ENCODE measurements at places on chromosomes 1 and 21. TPM values are rescaled to one million over a fixed set of nuclear protein-coding genes. Genes with fewer than 3 reads are reported as not detected.

The MDM4 gene
- total RNA-seq, result 97.3 TPM

The PPM1J gene
- 0.68 TPM for total RNA-seq

The PADI4 gene
- total RNA-seq, result not detected

The SYT14 gene
- not detected for total RNA-seq

The SPRR2G gene
- not detected for total RNA-seq

The TNFSF18 gene
- not detected for total RNA-seq

The B4GALT3 gene
- total RNA-seq, result 24.8 TPM

The GPR3 gene
- total RNA-seq, result not detected

The B3GALT5 gene
- 54.6 TPM for total RNA-seq

The RAB7B gene
- total RNA-seq, result not detected

The SYTL1 gene
- 5.2 TPM for total RNA-seq

The DMRTA2 gene
- total RNA-seq, result not detected

DNA sequence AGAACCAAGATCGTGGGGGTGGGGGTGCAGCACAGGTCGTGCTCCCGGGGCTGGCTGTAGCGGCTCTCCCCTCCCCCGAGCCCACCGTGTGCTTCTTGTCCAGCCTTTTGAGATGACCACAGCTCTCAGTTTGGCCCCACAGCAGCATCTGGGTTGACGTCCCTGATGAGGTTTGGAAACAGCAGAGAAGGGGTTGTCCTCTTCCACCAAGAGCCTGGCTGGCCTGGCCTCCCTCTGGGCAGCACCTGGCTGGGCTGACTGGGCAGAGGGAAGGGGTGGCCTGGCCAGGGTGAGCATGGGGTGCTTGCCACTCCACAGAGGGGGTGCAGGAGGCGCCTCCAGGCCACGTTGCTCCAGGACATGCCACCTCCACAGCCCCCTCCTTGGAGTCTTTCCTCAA, 61.5 kb downstream of the SKI start:
- DNase-seq, result no peak

DNA sequence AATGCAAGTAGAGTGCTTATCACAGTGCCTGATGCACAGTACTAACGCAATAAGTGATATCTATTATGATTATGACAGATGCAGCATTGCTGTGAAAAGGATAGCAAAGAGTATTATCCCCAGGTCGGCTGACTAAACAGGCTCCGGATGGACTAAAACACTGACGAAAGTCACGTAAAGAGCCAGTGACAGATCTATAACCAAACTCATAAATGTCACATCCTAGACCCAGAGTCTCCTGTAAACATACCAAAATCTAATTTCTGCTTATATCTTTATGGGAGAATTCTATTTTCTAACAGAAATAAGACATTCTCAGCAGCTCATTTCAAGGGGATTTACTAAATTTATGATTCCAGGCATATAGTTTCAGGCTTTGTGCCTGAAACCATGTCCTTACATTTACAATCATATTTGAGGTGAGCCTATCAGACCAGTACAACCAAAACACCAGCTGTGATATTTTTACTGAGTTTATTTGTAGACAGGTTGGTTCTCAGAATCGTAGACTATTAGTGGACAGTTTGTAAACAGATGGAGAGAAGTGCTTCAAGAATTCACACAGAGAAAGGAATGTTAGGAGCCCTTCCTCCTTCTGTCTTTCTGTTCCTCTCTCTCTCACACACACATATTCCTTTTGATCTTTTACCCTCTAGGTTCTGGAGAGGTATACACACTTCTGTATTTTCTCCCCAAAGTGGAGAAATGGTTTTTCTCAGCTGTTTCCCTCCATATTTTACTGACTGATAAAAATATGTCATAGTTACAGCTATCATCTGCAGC, 52.4 kb upstream of the WDR26 start:
- DNase-seq, result no peak

DNA sequence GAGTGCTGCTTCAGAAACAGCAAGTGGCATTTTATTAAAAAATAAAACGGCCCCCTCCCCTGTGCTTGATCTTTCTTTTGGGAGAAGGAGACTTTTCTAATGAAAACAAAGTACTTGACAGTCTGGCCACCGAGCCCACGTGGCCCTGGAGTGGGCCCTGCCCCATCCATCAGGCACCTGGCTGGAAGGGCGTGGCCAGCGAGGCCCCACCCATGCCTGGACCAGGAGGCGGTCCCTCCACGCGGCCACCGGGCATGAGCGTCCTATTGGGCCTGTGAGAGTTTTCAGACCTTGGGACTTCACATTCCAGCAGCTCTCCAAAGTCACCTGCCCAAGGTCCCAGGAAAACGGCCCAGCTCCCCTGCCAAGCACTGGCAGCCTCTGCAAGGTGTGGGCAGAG, 144.7 kb downstream of the CASZ1 start:
- DNase-seq, result no peak

- DNase-seq, result no peak
Observed at GRCh38 chr1:150765296-150765976, at the start of gene CTSS. Gene CTSS, minus strand, starts transcription at chr1:150765778. Its CDS starts 1,015 bp downstream, at chr1:150764763.

DNA sequence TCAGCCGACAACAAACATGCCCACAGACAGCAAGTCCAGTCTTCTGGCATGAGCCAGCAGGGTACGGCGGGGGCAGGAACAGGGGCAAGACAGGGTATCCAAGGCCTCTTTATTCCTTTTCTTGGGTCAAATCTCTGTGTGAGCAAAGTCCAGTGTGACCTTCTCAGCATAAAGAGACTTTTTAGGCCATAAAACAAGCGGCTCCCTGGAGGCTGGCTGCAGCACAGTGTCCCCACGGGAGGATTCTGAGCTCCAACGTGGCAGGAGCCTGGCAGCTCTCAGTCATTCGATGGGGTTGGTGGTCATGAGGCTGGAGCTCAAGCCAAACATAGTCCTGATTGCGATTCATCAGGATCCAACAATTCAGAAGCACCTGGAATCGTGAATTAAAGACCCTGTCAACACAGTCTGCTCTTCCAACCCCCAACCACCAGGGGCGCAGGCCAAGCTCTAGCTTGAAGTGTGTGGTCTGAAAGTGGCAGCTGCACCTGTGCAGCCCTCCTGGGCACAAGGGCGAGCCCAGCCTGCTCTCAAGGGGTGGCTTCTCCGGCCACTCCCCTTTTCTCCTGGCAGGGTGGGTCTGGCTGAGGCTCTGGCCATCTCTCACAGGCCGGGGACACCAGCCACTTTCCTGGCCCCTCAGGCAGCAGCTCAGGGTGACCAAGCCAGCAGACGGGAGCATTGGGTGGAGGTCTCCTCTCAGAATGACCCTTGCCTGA, 62.1 kb downstream of the SLC66A1 start:
- DNase-seq, result no peak

DNA sequence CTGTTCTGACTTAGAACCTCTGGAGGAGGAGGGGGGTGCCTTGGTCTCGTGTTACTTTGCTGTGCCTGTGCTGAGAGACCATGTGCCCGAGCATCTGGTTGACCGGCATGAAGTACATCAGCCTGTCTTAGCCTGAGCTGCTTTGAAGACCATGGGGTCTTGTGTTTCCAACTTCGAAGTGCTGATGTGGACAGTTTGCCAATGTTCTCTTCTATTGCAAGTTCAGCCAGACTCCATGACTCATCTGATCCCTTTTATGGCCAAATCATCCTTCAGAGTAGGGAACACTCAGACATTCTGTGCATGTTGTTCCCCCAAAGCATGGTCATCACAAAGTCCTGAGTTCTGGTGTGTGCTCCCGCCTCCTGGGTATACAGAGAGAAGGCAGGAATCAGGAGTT, 6.0 kb upstream of the PLA2G2C start:
- DNase-seq, result no peak

GRCh38 chr1:17161926-17162800, 42.8 kb upstream of the PADI1 start:
- no peak for DNase-seq

- no peak for DNase-seq
Observed at GRCh38 chr21:44305691-44306090, 5.8 kb downstream of the PFKL start.

DNA sequence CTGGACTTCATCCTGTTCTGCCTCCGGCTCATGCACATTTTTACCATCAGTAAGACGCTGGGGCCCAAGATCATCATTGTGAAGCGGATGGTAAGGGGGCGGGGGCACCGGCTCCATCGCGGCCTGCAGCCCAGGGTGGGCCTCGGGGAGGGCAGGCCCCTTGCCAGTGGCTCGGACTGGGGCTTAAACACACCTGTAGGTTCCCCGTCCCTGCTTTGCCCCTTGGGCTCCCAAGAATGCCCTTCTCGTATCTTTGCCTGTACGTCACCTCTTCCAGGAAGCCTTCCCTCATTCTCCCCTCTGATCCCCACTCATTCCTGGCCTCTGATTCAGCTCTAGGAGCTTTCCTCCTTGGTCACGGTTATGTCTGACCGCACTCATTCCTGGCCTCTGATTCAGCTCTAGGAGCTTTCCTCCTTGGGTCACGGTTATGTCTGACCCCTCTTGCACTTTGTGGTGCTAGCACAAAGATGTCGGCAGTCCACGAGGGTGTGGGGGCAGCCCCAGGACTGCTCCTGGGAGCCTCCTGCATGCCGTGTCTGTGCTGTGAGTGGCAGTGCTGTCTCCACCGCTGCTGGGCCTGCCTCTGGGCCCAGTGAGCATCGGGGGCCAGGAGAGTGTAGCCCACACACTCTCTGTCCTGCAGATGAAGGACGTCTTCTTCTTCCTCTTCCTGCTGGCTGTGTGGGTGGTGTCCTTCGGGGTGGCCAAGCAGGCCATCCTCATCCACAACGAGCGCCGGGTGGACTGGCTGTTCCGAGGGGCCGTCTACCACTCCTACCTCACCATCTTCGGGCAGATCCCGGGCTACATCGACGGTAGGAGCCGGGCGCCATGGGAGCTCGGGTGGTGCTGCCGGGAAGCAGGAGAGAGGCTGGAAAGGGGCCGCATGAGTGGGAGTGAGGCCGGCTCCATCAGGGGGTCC, 49.1 kb upstream of the LRRC3 start:
- no peak for DNase-seq

GRCh38 chr1:224380003-224380402, 23.3 kb downstream of the CNIH4 start:
- no peak for DNase-seq

DNA sequence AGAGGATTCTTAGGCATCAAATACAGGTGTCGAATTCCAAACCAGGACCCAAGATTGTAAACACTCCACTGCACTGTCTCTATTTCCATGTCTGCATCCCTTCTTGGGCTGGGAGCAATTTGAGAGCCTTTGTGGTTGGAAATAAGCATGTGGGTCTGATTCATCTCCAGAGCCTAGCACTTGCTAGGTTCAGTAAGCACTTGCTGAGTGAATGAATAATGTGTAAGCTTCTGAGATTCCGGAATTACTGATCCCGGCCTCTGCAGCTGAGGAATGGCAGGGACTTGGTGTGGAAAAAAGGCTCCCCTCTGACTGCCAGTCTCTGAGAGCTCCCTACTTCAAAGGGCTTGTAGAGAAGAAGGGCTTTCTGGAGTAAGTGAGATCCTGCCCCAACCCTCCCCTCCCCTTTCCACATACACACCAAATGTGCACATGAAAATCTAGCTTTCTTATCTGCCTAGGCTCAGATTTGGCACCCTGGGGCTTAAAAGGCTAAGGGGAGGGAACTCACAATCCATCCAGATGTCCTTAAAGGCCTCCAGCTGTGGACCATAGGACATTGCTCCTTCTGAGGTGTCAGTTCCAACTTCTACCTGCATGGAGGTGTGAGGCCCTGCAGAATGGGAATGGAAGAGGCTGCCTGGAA, 39.6 kb upstream of the TRABD2B start:
- no peak for DNase-seq

DNA sequence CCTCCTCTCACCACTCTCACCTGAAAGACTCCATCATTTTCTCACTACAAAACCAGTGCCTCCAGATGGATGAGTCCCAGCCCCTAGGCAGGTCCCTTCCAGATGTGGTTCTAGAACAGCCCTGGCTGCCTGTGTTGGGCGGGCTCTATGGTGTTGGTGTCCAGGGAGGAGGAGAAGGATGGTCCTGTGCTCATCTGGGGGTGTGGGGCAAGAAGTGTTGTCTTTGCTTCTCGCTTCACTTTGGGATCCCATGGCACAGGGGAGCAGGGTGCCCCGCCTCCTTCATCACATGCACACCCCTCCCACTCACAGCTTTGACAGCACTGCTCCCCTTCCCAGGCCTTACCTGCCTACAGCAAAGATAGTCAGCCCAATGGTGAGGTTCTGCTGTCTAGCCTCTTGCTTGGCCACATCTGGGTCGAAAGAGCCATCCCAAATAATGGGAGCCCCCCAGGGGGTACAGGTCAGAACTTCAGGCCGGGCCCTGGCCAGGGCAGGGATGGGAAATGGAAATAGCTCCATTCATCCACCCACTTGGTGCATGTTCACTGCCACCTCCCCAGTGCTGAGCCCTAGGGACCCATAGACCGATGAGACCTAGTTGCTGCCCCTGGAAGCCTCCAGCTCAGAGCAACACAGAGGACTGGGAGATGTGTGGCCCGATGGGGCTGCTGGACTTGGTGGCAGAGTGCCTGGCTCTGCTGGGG, 9.0 kb downstream of the A3GALT2 start:
- DNase-seq, result no peak

- DNase-seq, result no peak
Observed at GRCh38 chr1:85339656-85340399, 63.4 kb upstream of the BCL10 start.

- no peak for DNase-seq
Observed at GRCh38 chr1:226639631-226640061, 91.1 kb downstream of the STUM start.

DNA sequence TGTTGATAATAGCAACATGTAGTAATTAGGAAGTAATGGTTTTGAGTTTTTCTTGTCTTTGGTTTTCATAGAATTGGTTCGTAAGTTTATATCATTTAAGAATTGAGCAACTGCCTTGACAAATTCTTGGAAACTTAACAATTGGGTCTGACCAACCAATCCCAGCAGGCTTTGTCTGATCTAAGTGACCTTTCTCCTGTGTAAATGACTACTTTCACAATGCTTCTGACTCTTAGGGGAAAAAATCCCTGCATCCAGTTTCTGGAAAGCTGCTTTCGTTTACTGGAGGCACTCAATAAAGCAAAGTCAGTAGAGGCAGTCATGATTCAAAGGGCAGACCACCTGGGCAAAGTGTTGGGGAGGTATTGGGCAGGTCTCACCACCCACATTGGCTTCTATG, 303.6 kb upstream of the FAM78B start:
- no peak for DNase-seq

DNA sequence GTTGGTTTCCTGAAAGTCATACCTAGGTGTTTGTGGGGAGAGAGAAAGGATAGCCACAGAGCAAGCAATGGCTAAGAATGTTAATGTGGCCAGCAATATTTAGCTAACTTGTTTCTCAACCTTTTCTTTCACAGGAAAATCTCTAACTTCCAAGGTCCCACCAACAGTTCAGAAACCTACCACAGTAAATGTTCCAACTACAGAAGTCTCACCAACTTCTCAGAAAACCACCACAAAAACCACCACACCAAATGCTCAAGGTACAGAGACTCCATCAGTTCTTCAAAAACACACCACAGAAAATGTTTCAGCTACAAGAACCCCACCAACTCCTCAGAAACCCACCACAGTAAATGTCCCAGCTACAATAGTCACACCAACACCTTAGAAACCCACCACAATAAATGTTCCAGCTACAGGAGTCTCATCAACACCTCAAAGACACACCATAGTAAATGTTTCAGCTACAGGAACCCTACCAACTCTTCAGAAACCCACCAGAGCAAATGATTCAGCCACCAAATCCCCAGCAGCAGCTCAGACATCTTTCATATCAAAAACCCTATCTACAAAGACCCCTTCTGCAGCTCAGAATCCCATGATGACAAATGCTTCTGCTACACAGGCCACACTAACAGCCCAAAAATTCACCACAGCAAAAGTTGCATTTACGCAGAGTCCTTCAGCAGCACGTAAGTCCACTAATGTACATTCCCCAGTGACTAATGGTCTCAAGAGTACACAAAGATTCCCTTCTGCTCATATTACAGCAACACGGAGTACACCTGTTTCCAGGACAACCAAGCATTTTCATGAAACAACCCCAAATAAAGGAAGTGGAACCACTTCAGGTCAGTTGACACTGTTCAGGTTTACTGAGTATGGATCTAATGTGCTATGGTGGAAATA, 15.3 kb downstream of the CD55 start:
- no peak for DNase-seq

Data from transverse colon (tissue), 4 donors.